ENCODE measurements at places on chromosomes 5 and 9.

DNA sequence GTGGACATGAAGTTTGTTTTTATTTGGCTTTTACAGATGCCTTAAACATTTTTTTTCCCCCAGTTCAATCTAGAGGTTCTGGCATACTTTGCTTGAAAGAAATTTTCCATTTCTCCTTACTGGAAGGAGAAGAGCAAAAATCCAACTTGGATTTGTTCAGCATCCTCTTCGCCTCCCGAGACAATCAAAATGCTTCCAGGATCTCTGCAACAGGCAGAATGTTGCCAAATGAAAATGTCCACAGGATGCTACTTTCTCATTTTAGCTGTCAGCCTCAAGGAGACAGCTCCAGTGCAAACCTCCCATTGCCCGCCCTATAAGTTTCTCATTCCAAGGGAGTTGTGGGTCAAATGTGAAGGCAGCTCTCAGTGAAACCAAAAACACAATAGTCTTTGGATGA is 1972.1 kb downstream of the MAT2B start:
- DNase-seq = no peak

GRCh38 chr9:81410201-81410600 is 279.1 kb downstream of the TLE1 start:
- DNase-seq = no peak

GRCh38 chr5:6059137-6059800 is 319.1 kb downstream of the MED10 start:
- no peak for DNase-seq

DNA sequence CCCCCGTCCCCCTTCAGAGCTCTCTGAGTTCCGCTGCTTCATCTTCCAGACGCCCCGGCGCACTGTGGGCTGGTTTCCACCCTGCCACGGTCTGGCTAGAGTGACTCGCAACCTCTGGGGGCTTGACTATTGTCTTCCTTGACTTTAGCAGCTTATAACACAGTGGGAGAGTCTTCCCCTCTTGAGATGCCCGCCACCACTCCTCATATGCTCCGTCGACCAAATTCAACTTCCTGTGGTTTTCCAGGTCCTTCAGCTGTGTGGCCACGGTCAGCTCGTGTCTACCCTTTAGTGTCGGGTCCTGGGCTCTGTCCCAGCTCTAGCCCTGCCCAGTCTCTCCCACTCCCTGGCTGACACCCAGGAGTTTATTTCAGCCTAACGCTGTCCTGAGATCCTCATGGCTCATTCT is 28.2 kb upstream of the NCS1 start:
- no peak for DNase-seq

GRCh38 chr5:55533521-55534435 is 986 bp downstream of the PLPP1 start:
- DNase-seq = peak; percentile 10

- DNase-seq = no peak
Measured at GRCh38 chr5:52734557-52734956, 53.2 kb upstream of the ITGA1 start.

- no peak for DNase-seq
Measured at GRCh38 chr5:145407300-145408047, 427.7 kb downstream of the PRELID2 start.

- no peak for DNase-seq
Measured at GRCh38 chr9:23413541-23413940, 412.5 kb downstream of the ELAVL2 start.

DNA sequence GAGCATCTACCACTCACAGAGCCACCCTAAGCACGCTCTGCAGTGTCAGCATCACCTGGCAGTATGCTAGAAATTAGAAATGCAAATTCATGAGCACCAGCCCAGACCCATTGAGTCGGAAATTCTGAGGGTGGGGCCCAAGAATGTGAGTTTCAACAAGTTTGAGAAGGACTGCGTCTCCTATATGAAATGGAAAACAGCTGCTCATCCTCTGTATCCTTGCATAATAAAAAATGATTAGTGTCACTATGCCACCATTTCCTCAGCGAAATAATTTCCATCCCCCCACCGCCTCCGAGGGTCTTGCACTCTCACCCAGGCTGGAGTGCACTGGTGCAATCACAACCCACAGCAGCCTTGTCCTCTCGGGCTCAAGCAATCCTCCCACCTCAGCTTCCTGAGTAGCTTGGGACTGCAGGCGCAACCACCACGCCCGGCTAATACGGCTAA is 1.3 kb upstream of the IQGAP2 start:
- DNase-seq = no peak

DNA sequence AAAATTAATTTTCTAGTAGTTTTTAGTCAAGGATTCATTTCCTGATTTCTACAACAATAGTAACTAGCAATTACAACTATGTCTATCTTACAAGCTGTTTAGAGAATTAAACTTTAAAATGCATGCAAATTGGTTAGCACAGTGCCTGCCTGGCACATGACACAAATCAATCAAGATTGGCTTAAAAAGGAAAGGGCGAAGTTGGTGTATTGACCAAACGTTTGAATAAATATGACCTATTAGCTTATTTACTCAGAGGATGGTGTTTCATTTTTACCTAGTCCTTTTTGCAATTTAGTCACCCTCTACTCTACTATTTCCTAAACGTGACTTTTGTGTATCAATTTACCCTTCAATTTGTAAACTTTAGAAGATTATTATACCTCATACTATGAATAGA is 83.5 kb downstream of the GDA start:
- DNase-seq = no peak

Measured in activated CD8-positive, alpha-beta memory T cell treated with anti-CD3 and anti-CD28 coated beads for 48 hours (primary cell).